Fibroblast of lung (primary cell): ENCODE measurements at places on chromosomes 4 and X.

GRCh38 chr4:86508436-86508835 lies 85.7 kb upstream of the PTPN13 start:
- DNase-seq = peak; percentile 59

DNA sequence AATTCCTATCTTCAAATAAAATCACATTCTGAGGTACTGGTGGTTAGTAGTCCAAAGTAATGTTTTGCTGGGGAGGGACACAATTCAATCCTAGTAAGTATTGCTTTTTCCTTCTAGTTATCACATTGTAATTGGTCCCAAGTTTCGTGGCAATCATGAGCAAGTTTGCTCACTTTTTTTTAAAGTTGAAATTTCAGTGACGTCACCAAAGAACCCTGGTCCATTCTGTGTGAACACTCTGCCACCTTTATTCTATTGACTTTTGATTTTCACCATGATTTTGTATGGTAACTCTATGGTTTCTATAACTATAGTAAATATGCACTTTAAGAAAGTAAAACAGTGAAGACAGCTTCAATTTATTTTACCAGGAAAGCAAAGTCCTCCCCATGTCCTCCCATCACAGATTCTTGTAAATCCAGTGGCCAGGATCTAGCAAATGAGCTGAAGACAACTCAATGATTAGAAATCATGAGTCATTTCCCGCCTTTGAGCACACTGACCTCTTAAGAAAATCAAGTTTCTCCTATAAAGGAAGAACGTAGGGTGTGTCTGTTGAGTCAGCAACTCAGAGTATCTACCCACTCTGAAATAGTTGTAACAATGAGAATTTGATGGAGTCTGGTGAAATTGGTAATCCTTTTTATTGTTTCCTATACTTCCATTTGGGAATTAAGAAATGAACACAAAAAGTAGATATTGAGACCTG lies 1306.6 kb upstream of the PABPC4L start:
- peak; percentile 70 for DNase-seq

DNA sequence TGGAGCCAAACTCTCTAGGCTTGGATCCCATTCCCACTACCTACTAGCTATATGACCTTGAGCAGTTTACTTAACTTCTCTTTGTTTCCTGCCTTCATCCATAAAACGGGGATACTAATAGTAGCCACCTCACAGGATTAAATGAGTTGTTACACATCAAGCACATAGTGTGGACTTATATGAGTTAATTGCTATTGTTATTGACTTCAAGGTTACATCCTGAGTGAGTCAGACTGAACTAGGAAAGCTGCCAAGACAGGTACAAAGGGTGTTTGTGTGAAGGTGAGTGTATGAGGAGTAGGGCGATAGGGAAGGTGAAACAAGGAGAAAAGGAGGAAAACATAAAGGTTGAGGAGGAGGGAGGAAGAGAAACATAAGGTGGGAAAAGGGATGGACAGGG lies 32.2 kb downstream of the TFDP3 start:
- DNase-seq = no peak

DNA sequence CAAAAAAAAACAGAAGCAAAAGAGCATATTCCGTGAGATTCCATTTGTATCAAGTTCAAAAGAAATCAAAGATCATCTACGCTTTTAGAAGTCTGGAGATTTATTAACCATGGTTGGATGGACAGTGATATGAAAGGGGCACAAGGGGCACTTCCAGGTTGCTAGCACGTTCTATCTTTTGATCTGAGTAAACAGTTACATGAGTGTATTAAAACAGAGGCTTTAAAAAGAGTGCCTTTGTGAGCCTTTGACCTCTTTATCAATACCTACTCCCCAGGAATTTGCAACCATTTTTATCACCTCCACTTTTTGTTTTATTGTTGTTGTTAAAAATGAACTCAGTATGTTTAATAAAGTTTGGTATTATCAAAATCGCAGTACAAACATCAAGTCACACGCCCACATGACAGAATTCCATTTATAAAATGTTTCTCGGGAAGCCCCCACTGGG lies 72.4 kb upstream of the UCP1 start:
- no peak for DNase-seq

GRCh38 chrX:151789179-151789800 lies 54.7 kb downstream of the CNGA2 start:
- DNase-seq = peak; percentile 52

DNA sequence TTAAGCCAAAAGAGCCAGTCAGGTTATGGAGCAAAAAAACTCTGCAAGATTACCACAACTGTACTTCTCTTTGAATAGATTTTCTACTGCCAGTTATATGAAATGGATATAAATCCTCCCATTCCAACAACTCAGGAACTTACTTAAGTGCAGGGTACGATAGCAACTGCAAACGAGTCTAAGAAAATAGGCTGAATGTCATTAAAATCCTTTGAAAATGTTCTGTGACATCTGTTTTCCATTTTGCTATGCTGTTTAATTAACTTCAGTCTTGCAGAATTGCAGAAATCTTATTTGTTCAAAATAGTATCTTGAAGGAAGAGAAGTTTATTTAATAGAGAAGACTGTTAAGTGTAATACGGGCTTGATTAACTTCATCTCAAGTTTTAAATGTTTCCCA lies 243.8 kb downstream of the PALLD start:
- DNase-seq = no peak

GRCh38 chr4:152828122-152828521 lies 48.4 kb downstream of the ARFIP1 start:
- DNase-seq = no peak

GRCh38 chrX:109283870-109284269 lies 198.0 kb downstream of the GUCY2F start:
- no peak for DNase-seq

- DNase-seq = no peak
Observed at GRCh38 chr4:49044270-49044669, 58.2 kb downstream of the CWH43 start.

- peak; percentile 65 for DNase-seq
Observed at GRCh38 chrX:47523297-47523696, 37.7 kb upstream of the ARAF start.

DNA sequence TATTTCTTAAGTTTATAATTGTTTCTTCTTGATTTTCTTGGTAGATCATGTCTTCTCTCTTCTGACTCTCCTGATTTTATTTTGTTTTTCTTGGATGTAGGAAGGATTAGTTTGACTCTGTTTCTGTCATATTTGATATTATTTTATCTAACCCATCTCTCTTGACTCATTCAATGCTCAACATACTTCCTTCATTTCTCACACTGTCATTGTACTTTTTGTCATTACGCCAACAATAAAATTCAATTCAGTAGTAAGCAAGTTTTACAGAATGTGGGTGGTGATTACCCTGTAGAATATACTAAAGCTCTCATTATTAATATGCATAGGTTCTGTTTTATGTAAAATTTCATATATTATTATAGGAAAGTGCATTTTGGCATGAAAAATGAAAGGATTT lies 1303.0 kb upstream of the AGA start:
- peak; percentile 35 for DNase-seq

- no peak for DNase-seq
Observed at GRCh38 chrX:53003111-53003510, 44.8 kb upstream of the FAM156A start.

DNA sequence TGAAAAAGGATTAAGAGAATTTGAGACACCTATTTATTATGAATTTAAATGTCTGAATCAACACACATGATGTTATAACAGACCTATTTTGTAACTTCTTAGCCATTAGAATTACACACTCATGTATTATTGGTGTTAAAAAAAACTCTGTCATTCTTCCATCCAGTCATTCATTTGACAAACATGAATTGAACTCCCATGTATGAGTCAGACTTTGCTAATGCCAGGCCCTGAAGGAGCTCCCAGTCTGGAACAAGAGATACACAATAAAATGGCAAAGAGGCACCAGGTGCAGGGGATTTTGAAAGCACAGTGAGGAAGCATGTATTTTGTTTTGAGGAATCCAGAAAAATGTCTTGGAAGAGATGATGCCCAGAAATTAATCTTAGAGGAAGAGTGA lies 87.7 kb upstream of the EFHC2 start:
- DNase-seq = peak; percentile 53

- no peak for DNase-seq
Observed at GRCh38 chrX:48713847-48714246, 17.3 kb downstream of the SUV39H1 start.

- DNase-seq = no peak
Observed at GRCh38 chr4:138393886-138394610, 151.9 kb upstream of the SLC7A11 start.
